Brain microvascular endothelial cell (primary cell): ENCODE measurements at places on chromosomes 7 and 10.

DNA sequence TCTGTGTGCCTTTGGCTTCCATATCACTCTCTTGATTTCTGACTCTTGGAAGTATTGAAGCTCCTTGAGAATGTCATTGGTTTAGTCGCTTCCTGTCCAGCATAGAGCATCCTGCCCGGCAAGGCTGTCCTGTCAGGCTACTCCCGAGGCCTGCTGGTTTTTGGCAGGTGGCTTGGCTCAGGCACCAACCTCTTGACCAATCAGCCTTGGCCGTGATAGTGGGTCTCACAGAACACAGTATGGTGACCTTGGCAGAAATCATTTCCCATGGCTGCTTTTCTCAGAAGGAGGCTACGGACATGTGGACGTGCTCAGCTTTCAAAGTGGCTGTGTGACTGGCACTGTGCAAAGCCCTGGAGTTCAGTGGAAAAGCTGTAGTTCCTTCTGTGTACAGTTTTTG, 516.9 kb downstream of the REEP3 start:
- DNase-seq, result no peak

DNA sequence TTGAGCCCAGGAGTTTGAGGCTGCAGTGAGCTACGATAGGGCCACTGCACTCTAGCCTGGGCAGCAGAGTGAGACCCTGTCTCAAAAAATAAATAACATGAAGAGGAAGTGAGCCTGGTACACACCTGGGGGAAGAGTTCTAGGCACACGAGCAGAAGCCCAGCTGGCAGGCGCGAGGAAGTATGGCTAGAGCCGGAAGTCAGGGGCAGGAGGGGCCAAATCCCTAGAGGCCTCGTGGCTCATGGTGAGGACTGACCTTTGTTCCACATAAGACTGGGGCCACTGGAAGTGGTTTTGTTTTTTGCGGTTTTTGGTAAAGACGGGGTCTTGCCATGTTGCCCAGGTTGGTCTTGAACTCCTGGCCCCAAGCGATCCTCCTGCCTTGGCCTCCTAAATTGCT, 117.6 kb downstream of the HIP1 start:
- DNase-seq, result no peak

GRCh38 chr10:5446390-5446926, 34.1 kb downstream of the NET1 start:
- DNase-seq, result peak; percentile 82

DNA sequence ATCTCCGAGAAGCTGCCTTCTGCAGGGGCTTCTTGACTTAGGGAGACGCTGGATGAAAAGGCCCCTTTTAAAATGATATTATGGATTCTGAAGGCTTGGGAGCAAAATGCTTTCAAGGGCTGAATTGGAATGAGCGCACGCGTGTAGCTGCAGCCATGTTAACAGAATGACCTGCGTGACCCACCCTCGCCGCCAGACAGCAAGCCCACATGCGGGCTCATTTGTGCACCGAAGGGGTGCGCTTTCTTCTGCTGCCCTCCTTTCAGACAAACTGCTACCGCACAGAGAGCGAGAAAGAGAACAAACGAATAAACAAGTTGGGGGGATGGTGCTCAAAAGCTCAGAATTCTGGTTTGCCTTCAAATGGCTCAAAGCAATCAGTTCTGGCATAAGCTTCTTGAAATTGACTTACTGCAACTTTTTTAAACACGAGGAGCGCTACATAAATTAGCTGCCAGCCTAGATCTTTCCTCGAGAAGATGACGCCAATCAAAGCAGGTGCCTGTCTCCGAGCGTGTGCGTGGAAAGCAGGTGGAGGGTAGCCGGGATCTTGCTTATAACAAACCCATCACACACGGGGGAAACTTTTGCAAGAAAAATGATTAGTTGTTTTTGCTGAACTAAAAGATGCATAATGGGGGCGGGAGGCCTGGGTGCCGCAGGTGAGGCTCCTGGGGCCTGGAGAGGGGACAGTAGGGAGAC, 268.4 kb downstream of the MAD1L1 start:
- DNase-seq, result no peak

- peak; percentile 42 for DNase-seq
These were observed 32.0 kb downstream of the EXOC6 start for GRCh38 chr10:92880233-92880861.

DNA sequence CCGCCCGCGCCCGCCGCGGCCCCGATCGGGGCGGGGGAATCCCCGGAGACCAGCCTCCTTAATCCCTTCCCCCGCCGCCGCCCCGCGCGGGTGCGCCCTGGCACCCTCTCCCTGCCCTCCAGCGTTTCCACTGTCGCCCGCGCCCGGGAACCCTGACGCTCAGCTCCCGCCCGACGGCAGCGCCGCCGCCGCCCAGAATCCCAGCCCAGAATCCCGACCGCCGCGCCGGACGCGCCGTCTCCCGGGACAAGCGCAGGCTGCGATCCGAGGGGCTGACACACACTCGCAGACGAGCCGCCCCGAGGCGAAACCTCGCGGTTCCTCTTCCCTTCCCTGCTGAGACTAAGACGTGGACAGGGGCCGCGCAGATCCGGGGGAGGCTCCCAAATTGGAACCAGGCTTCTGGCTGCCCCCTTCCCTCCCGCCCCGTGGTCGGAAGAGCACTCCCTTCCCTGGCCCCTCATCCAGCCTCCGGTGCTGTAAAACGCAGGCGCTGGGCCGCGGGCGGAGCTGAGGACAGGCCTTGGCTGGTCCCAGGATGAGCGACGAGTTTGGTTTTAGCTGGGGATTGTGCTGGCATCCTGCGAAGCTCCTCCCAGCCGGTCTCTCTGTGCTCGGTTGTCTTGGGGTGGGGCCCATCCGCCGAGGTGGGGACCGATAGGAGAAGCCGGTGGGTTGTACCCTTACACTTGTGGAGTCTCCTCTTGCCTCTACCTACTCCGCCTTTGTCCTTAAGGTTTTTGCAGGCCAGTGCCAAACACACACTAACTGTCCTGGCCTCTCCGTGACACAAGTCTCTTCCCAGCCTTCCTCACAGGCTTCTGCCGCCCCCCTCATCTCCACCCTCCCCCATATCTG, 1.1 kb downstream of the MARVELD1 start:
- DNase-seq, result peak; percentile 67

DNA sequence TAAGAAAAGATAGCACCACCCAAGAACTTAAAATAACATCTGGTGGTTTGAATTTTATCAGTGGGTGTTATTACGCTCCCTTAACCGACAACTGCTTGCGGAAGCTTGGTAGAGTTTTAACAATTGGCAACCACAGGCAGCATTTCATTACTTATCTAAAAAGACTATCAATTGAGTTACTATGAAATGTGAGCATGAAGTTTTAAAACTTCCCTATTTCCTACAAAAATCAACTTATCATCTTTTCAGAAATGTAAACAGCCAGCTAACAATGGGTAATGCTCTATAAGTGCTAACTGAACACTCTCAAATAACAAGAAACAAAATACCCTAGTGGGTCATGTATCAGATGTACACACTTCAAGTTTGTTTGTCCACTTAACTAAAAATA, 68.8 kb downstream of the OSBPL3 start:
- no peak for DNase-seq

DNA sequence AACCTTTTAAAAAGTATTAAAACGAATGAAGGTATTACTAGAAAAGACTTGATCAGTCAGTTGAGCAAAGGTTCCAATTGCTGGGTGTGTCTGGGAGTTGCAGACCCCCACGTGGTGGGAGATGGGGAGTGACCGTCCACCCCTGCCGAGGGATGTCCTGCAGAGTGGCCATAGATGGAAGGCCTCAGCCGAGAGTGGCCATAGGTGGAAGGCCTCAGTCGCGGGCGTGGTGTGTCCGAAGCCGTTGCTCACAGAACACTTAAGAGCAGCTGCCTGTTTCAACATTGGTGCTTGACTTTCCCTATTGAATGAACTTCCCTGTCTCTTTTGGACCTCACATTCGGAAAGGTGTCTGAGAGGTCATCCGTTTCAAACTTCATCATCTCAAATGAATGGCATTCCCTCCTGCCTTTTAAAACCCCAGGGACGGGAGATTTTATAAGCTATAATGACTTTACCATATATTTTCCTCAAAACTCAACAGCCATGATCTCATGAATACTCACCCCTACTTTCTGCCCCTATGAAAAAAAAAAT, 69.4 kb downstream of the CAMK1D start:
- no peak for DNase-seq
